ENCODE measurements at places on chromosomes 7 and 10.

GRCh38 chr7:90613088-90613498 lies 17.0 kb downstream of the CDK14 start:
- DNase-seq: no peak

GRCh38 chr7:19102884-19103283 lies 14.6 kb downstream of the TWIST1 start:
- DNase-seq: no peak

- DNase-seq: no peak
Measured at GRCh38 chr7:74684921-74685320, 27.4 kb downstream of the GTF2I start.

- DNase-seq: no peak
Measured at GRCh38 chr10:35691522-35692236, 49.6 kb upstream of the FZD8 start.

Measured in AG04450 (cell line).